Osteocyte (in vitro differentiated cells): ENCODE measurements at places on chromosomes 1 and 21. TPM values are rescaled to one million over a fixed set of nuclear protein-coding genes. Genes with fewer than 3 reads are reported as not detected.
A peak's percentile ranks its signal among the peaks of the same experiment; 100 is the strongest.

GRCh38 chr1:234108921-234109320 lies 204.4 kb downstream of the SLC35F3 start:
- DNase-seq = no peak

The BCAN gene
- total RNA-seq = 0.29 and 0.43 TPM in 2 replicates

DNA sequence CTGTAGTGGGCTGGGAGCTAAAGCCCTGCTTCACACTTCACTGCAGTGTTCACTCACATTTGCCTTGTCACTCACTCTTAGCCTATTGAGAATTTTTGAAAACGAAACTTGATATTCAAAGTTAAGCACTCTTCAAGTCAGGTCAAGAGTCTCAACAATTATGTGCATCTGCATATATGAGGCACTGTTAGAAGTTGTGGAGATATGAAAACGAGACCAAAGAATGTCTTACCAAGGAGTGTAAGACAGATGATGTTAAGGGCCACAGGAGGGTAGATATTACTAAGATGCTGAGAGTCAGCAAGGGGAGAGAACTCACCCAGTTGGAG lies 64.7 kb upstream of the GJA8 start:
- DNase-seq = no peak

The NHLH1 gene
- total RNA-seq = 0.16 and 0.31 TPM in 2 replicates

The CRB1 gene
- total RNA-seq = not detected in 2 replicates

DNA sequence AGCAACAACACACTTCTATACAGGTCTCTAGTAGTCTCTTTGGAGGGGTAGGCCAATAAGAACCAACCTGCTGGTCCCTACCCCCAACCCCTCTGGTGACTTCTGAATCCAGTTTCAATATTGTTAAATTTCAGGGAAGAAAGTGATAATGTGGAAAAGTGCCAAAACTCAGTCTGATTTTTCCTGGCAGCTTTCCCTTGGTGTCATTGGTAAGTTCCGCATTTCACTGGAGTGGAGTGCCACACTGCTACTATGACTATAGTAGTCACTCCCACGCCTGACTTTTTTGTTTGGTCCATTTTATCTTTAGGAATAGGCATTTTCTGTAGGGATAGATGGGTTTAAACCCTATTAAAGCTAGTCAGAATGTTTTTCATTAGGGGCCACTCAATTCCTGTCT lies 5.7 kb upstream of the ARID1A start:
- no peak for DNase-seq

- DNase-seq = no peak
Observed at GRCh38 chr1:166172106-166172505, 5.3 kb upstream of the FAM78B start.

The FAM110D gene
- not detected in 2 replicates for total RNA-seq

The ARMH1 gene
- 2.7 and 3.0 TPM in 2 replicates for total RNA-seq

DNA sequence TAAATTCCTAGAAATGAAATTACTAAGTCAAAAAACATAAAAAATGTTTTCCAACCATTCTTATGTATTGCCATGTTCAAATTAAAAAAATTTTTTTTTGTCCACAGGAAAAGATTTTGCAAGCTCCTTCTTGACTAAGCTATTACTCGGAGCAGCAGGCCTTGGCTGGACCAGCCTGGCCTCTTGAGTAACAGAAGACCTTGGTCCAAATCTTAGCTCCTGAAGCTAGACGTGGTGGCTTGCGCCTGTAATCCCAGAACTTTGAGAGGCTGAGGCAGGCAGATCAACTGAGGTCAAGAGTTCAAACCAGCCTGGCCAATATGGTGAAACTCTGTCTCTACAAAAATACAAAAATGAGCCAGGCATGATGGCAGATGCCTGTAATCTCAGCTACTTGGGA lies 77.6 kb downstream of the CLSTN1 start:
- DNase-seq = no peak

The HES2 gene
- total RNA-seq = not detected in 2 replicates

The ZBED6 gene
- 43.4 and 44.4 TPM in 2 replicates for total RNA-seq

The EFNA1 gene
- total RNA-seq = 29.3 and 31.3 TPM in 2 replicates

- no peak for DNase-seq
Observed at GRCh38 chr1:57492586-57493226, 68.8 kb upstream of the DAB1 start.

The OR2T11 gene
- not detected in 2 replicates for total RNA-seq

The C1QA gene
- not detected in 2 replicates for total RNA-seq

GRCh38 chr1:156167536-156167935 lies 14.2 kb downstream of the SEMA4A start:
- no peak for DNase-seq

The TAS1R1 gene
- total RNA-seq = not detected in 2 replicates

The EPS8L3 gene
- not detected in 2 replicates for total RNA-seq

DNA sequence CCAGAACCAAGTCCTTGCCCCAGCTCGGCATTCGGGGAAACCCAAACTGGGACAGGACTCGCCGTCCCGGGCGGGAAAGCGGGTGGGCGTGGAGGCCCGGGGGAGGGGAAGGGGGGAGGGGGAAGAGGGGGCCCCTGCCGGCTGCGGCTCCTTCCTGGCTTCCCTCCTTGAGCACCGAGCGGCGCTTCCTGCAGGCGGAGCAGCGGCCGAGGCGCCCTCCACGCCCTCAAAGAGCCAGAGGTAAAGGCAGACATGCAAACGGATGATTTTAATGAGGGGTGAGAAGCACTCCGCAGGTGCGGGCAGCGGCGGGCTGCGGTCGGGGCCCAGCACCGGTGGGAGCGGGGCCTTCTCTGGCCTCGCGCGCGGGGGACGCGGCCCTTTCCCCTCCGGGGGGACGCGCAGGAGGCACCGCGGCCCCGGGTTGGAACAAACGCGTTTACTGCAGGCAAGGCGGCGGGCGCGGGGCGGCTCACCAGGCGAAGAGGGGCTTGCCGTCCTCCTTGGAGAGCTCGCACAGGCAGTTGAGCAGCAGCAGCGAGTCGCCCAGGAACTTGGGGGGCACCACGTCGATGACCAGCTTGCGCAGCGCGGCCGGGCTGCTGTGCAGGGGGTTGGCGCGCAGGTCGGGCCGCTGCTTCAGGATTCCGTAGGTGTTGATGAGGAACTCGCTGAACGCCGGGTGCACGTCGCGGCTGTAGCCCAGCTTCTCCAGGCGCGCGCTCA lies 5.7 kb upstream of the FTCD start:
- DNase-seq = peak; percentile 83

- DNase-seq = no peak
Observed at GRCh38 chr1:54105080-54105479, 47.7 kb downstream of the CDCP2 start.

- DNase-seq = no peak
Observed at GRCh38 chr1:171828794-171829193, 12.5 kb upstream of the DNM3 start.

- DNase-seq = no peak
Observed at GRCh38 chr1:168079761-168080160, 57.0 kb downstream of the GPR161 start.

DNA sequence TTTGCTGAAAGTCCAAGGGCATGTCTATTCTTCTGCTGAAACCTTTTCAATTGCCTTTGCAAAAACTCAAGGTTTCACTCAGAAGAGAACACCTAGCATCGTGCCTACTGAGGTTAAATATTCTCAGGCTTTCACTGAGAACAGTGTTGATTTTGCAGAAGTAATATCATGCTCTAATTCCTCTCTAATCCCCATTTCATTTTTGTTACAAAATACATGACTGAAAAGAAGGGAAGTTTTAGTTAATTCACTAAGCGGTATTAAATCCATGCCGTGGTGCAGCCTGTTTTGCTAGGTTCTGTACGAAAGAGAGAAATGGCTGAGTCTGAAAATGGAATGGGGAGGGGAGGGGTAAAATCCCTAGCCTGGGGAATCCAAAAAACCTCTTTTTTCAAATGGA lies 163.2 kb upstream of the CAMK1G start:
- no peak for DNase-seq

The POGK gene
- total RNA-seq = 33.0 and 34.3 TPM in 2 replicates

GRCh38 chr1:92070892-92071291 lies 4.3 kb downstream of the SETSIP start:
- DNase-seq = no peak

DNA sequence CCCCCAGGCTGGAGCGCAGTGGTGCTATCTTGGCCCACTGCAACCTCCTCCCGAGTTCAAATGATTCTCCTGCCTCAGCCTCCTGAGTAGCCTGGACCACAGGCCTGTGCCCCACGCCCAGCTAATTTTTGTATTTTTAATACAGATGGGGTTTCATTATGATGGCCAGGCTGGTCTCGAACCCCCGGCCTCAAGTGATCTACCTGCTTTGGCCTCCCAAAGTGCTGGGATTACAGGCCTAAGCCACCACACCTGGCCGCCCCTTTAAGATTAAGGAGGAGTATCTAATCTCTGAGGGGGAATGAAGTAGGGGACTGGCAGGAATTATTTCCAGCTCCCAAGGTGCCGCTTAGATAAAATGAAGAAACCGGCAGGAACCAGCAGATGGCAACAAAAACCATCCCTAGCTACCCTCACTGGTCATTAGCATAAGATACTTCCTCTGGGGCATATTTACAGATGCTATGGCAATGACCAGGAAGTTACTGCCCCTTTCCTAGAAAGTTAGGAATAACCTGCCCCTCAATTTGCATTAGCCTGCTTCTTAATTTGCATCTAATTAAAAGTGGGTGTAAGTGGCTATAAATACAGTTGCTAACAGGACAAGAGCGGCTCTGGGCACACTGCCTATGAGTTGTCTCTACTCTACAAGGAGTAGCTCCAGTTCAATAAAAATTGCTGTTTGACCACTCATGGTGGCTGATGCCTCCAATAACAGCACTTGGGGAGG lies 7.1 kb upstream of the NSUN4 start:
- no peak for DNase-seq

DNA sequence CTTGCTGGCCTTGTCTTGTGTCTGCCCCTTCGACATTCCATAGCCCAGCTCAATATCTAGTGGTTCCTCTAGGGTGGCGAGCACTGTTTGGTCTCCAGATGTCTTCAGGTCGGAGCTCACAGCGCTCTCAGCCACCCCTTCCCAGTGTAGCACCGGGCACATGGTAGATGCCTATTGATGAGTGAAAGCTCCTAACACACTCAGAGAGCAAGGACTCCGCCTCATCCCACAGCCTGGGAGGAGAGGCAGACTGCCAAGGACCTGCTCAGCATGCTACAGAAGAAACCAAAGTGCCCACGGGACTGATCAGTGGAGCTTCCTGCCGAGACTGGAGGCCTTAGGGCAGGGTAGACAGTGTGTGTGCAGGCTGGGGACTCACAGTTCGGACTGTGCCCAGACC lies 10.9 kb downstream of the PCSK9 start:
- no peak for DNase-seq

- DNase-seq = no peak
Observed at GRCh38 chr1:99727575-99728185, 38.8 kb downstream of the FRRS1 start.

The CA14 gene
- not detected in 2 replicates for total RNA-seq

- no peak for DNase-seq
Observed at GRCh38 chr1:181777286-181777685, 284.2 kb downstream of the ZNF648 start.

DNA sequence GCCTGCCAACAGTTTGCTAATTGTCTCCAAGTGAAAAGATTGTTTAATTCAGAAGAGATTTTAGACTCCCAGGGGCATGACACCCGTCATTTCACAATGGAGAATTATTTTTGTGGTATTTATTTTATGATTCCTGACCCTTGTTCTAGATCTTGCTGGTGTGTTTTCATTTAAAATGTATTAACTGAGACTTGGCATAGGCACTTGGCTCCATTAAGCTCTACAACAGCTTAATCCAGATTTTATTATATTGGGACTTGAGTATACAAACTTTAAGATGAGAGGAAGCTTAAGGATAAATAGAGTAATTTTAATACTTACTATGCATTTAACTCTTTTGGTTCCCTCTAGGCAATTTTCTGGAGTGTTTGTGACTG lies 101.3 kb upstream of the KCNE2 start:
- no peak for DNase-seq

The F13B gene
- not detected in 2 replicates for total RNA-seq

GRCh38 chr1:201570181-201570885 lies 31.4 kb downstream of the NAV1 start:
- no peak for DNase-seq

DNA sequence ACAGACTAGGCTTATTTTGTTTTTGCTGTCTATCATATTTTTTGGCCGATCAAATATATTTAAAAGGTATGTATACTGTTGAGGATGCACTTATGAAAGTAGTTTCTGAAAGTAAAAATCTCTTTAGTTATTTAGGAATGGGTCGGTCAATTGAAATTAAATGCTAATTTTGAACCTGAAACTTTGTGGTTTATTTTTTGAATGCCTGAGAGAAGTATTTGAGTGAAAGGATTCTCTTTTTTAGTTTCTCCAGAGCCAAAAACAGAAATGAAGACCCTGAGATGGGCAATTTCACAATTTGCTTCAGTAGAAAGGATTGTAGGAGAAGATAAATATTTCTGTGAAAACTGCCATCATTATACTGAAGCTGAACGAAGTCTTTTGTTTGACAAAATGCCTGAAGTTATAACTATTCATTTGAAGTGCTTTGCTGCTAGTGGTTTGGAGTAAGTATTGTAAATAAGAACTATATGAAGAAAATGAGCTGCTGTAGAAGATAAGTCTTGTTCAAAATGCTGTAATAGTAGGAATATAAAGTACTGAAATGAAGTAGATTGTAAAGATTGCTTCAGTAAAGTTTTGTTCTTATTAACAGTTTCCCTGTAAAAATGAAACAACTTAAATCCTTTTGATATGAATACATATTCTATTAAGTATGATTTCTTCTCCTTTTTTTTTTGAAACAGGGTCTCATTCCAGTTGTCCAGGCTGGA lies 11.5 kb downstream of the USP1 start:
- DNase-seq = no peak

DNA sequence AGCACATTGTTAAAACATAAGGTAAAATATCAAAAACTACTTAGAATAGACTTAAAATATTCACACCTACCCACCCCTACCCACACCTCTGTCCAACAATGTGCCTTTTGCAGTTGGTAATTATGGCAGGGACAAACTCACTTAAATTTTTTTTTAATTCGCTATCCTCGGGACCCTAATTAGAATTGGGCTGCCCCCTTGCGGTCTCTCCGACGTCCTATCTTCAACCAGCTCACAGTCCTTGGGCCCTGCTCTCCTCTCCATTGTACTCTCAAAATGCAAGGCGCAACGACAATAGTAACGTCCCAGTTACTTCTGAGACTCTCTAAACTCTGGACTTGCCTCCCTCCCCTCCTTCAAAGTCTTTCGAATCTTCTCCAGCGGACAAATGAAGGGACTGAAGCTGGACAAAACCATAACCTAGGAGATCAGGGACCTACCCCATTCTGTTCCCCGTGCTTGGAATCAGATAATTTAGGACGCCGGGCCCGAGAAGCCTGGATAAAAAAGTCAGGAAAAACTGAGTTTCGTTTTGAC lies 1.1 kb upstream of the CIART start:
- no peak for DNase-seq

DNA sequence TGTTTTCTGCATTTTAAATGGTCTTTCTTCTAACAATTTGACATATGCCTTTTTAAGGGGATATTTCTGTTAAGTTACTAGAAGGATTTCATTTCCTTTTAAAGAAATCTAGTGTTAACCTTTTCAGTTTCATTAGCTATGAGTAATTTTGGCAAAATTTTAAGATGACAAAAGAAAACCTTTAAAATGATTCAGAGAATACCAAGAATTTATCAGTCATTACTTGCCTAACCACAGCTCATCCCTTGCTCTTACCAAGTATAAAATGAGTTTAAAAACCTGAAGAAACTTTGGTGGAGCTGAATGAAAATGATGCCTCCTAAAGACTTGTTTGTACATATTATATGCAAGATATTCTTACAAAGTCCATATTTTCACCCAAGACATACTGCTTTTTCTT lies 101.7 kb downstream of the NEK7 start:
- no peak for DNase-seq
